ENCODE measurements at places on chromosomes 6 and 20.

DNA sequence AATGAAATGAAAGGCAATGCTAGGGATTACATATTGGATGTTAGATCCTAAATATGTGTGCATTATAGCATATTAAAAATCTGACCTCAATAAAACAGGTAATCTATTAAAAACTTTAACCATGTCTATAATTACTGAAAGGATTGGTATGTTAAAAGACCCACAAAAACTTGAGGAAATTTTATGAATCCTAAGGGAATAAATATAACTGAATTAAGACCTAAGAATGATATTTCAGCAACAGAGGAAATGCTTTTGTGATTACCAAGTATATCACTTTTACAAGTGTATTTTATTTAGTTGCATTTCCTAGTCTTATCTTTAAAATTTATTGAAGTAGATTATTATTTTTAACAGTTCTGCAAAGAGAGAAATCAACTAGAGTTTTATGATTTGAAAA lies 571.5 kb downstream of the HDGFL1 start:
- no peak for DNase-seq

DNA sequence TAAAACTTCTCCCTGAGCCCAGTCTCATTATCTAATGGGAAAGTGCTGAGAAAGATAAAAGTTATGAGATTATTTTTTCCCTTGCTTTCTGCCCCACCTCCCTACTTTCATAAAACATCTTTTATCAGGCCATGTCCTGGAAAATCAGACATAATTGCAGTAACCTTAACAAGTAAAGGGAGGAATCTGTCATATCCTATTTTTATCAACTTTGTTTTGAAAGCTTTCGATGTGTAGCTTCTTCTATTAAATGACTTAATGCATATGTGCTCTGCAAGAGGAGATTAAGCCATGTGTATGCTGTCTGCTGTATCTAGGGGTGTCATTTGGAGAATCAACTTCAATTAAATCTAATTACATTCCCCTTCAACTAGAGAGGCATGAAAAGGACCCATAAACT lies 408.9 kb downstream of the CBLN4 start:
- no peak for DNase-seq

GRCh38 chr6:159151266-159151855 lies 17.8 kb upstream of the FNDC1 start:
- peak; percentile 69 for DNase-seq

- DNase-seq = no peak
These were observed 25.8 kb upstream of the SLC16A10 start for GRCh38 chr6:111061508-111061907.

DNA sequence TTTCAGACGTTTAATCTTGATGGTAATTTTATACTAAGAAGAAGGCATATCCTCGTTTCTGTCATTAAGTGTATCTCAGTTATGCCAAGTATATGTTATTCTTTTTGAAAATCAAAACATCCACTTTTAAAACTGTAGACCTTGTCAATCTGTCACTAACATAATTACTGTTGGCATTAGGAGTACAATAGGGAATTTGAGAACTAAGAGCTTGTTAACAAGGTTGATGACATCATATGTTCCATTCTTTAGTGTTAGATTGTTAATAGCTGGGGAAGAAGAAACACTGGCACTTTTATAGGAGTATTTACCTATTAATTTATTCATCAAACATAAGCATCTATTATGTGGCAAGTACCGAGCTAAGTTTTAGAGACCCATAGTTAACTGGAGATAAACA lies 76.2 kb downstream of the MAP3K4 start:
- DNase-seq = no peak

- DNase-seq = no peak
These were observed 32.7 kb downstream of the ILRUN start for GRCh38 chr6:34663831-34664255.

DNA sequence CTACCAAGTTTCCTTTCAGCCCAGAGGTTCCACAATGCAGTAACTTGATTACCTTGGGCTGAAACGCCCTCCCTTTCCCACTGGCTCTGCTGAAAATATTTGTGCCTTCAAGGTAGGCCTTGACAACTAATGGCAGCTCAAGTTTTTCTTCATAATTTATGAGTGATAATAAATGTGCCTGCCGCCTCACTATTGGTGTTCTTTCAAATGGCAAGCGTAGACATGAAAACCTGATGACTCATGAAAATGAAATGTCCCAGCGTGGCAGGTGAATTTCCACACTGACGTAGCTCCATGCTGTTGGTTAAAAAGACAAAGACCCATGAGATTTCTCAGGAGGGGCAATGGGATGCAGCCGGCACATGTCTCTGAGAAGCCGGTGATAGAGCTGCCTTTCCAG lies 107.2 kb upstream of the GGTLC1 start:
- DNase-seq = no peak

DNA sequence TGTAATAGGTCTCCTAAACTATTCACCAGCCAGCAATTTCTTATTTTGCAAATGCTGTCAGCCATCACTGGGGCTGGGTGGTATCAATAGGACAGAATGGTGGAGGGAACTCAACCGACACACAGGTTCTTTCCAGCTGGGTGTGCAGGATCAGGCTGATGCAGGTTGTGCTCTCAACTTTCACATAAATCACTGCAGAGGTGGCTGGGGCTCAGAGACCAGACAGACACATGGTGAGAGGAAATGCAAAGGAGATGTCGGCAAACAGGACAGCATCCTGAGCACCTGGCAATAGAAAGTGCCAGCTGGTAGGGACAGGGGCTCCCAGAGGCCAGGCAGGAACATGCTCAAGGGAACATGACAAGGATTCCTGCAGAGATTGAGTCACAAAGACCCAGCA lies 254.9 kb downstream of the SOD2 start:
- DNase-seq = no peak

DNA sequence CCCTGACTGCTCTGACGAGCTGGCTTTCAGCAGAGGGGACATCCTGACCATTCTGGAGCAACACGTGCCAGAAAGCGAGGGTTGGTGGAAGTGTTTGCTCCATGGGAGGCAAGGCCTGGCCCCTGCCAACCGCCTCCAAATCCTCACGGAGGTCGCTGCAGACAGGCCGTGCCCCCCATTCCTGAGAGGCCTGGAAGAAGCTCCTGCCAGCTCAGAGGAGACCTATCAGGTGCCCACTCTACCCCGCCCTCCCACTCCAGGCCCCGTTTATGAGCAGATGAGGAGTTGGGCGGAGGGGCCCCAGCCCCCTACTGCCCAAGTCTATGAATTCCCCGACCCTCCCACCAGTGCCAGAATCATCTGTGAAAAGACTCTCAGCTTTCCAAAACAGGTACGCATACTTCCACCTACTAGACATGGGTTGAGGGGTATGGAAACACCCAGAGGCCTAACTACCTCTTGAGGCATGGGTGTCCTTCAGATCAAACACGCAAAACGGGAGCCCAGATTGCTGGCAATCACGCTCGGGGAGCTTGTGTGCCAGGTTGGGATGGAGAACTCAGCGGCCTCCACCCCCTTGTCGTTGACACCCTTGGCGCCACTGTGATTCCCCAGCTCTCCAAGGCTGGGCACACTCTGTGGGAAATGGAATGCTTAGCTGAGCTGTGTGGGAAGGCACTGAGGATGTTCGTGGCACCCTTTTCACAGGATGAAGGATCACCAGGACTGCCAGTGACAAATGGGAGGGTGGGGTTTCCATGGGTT lies 25.3 kb downstream of the CASS4 start:
- DNase-seq = no peak

- DNase-seq = no peak
These were observed 190.9 kb downstream of the MAFB start for GRCh38 chr20:40497899-40498691.

GRCh38 chr6:69116658-69117057 lies 481.6 kb downstream of the ADGRB3 start:
- DNase-seq = no peak

GRCh38 chr6:62323818-62324431 lies 37.9 kb upstream of the KHDRBS2 start:
- DNase-seq = no peak

DNA sequence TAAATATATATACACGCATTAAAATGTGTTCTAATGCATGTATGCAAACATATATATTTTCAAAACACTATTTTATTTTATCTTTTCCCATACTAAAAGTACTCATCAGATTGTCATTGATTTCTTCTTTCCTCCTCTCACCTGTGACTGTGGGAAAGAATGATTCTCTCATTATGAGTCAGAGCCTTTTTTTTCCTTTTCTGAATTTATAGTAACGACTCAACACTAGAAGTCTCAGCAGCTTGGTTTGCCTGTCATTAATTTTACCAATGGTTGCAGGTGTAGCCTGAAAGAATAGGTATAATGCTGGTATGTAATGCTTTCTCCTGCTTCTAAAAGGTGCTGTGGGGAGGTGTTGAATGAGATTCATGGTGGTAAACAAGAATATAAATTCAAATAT lies 328.7 kb downstream of the UTRN start:
- DNase-seq = no peak

DNA sequence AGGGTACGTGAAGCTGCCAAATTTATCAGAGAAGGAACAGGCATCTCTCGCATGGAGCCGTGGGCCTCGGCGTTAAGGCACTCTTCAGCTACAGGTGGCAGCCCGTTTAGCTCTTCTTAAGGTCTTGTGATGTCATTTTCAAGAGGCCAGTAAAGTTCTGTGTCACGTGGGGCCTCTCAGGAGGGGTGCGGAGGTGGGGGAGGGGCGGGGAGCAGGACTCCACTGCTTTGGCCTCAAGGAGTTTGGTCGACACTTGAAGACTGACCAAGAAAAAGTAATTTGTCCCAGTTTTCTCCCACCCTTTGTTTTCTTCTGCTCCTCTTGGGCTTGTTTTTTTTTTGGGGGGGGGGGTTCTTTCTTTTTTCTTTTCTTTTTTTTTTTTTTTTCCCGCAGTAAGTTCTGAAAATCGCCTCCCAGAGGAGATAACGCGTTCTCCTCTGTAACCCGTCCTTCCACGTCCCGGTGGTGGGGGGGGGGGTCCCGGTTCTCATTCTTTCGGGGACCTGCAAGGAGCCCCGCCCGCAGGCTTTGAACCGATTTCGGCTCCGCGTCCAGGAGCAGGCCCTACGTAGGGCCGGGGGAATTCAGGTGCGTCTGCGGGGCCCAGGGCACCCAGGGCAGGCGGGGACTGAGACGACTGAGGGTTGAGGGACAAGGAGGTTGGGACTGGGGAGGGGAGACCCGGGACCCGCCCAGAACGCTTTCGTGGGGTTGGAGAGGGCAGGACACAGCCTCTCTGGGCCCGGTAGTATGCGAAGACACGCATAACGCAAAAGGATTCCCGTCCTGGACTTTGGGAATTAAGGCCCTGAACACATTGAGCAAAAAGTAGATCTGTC lies 26.0 kb downstream of the GPX6 start:
- peak; percentile 49 for DNase-seq

DNA sequence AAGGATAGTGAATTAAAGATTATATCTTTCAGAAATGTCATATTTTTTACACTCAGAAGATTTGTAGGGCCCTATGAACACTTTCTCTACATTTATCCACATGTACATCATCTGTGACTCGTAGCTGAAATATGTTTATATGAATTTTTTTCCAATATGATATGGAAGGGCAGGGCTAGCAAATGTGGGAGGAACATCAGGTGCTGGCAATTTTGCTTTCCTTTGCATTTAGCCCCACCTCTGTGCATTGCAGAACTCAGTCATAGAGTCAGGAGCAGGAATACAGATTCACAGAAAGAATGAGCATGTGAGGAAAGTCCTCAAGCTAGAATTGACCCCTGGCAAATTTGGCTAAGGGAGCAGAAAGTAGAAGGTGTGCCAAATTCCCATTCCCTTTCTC lies 129.9 kb downstream of the CRYBG1 start:
- no peak for DNase-seq

- no peak for DNase-seq
These were observed 100.2 kb downstream of the PREP start for GRCh38 chr6:105302617-105303128.

DNA sequence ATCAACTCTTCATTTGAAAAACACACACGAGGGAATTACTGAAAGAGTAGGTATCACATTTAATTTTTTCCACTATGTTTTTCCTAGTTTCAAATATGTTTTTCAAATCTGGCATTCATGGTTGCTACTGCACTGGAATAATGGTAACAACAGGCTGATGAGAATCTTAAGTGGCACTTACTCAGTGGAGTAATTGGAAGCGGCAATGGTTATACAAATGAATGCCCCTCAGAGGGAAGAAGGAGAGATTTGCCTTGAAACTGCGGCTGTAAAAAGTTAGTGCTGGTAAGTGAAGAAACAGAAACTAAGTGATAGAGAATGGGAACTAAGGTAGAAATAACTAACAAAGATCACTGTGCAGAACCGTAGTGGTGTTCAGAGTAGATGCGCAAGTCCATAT lies 41.0 kb upstream of the PDE7B start:
- no peak for DNase-seq

DNA sequence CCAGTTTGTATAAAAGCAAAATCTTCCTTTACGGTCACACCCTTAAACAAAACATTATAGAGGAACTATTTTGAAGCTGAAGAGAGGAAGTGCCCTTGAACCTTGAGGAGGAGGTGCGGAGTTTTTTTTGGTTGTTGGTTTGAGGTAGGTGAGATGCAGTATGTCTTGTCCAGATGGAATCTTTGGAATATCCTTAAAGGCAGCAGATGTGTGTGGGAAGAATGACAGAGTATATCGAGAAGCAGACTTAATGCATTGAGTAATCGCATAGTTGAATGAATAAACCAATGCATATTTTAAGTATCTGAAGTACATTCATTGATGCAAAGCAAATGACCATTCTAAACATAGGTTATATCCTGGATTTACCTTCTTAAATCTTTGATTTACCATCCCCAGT lies 49.9 kb downstream of the AIG1 start:
- no peak for DNase-seq

GRCh38 chr6:72890233-72890632 lies 268.4 kb downstream of the KCNQ5 start:
- no peak for DNase-seq

- no peak for DNase-seq
These were observed 508.4 kb downstream of the PKHD1 start for GRCh38 chr6:51578994-51579393.

DNA sequence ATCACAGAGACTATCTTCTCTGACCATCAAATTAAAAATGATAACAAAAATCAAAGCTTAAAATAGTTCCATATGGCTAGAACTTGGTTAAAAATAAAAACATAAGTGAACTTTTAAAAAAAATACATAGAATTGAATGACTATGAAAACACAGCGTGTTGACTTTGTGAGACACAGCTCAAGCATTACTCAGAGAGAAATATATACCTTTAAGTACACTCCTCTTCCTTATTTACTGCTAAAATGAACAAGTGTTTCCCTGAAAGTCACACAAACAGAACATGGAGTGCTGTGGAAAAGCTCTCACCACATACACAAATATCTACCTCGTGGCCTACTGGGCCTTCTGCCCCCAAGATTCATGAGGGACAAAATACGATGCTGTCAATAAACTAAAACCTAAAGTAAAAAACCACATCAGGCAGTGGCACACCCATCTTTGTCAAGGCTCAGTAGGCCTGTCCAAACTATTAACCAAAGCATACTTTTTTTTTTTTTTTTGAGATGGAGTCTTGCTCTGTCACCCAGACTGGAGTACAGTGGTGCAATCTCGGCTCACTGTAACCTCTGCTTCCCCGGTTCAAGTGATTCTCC lies 7.5 kb downstream of the FAXC start:
- DNase-seq = no peak

- DNase-seq = no peak
These were observed 20.5 kb downstream of the FOXF2 start for GRCh38 chr6:1409774-1410465.

- no peak for DNase-seq
These were observed 8.8 kb downstream of the GSTA2 start for GRCh38 chr6:52754443-52754842.

- no peak for DNase-seq
These were observed 49.7 kb downstream of the SYNE1 start for GRCh38 chr6:152587473-152587872.

Data from germinal center (tissue), 1 donor.